NCI-H2081 treated with DMSO at 0.1 percent for 48 hours (cell line): ENCODE measurements at places on chromosomes 3 and 15.

DNA sequence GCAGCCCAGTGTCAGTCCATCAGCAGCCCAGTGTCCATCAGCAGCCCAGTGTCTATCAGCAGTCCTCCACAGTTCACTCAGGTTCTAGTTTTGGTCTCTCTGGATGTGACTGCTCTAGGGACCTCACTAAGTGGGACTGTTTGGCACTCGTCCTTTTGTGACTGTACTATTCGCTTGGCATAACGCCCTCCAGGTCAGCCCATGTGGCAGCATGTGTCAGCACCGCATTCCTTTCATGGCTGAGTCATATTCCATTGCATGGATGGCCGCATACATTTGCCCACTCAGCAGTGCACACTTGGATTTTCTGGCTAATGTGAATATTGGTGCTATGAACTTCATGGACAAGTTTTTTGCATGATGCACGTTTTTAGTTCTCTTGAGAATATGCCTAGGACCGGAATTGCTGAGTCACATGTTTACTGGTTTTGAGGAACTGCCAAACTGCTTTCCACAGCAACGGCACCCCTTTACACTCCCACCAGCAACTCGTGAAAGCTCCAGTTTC lies 16.4 kb downstream of the CHST13 start:
- DNase-seq, result no peak

- DNase-seq, result no peak
Measured at GRCh38 chr3:129022114-129023007, 21.3 kb downstream of the EFCC1 start.

- no peak for DNase-seq
Measured at GRCh38 chr3:35677797-35678196, 38.5 kb downstream of the ARPP21 start.

DNA sequence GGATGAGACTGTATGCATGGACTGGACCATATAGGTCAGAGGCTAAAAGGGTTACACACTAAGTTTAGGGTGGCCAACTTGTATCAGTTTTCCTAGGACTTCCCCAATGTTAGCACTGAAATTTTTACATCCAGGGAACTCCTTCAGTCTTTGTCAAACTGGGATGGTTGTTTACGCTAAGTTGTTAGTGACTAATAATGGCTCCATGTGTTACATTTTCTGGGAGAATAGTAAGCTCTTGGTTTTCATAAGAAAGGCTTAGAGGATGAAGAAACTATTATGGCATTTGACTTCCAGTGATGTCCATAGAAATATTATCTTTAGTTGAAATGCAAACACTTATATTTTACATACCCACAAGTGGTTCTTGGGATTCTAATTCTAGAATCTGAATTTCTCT lies 57.9 kb upstream of the ST3GAL6 start:
- DNase-seq, result no peak

DNA sequence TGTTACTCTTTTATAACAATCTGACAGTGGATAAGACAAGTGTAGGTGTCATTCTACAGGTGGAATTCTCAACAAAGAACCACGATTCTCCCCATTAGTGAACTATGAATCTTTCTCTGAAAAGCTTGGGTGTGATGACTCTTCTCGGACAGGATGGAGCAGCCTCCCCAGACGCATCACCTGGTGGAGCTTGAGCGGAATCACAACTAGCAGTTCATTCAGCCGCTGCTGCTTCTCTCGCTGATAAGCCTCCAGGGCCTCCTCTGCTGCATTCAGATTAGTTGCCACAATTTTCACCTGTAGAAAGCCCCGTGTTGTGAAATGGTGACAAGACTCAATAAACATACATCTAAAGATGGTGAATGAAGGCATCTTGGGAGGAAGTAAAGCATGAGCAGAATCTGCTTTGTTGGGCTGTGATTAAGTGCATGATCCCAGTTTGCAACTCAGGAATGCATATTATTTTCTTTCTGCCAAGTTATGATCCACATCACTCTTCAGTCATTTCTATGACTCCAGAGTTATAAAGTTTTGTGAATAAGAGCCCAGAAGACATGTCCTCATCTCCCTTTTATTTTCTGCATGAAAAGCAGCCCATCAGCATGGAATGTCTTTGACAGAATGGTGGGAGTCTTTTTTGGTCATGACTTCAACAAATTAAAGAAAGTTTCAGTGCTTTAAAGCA lies 93.6 kb downstream of the BOC start:
- no peak for DNase-seq

DNA sequence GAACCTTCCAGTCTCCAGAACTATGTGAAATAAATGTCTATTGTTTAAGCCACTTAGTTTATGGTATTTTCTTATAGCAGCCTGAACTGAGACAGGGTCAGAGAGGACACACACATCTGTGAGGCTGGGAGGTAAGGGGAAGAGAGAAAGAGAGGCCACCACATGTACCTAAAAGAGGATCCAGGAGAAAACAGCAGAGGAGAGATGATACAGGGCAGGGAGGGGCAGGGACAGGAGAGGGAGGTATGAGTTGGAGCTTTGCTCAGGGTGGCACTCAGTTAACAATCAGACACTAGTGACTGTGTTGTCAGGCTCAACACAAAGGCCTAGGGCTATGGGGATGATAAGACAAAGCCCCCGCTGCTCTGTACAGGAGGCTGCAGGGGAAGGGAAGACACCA lies 17.6 kb downstream of the KIF9 start:
- no peak for DNase-seq

GRCh38 chr3:175805825-175806224 lies 946.7 kb downstream of the NAALADL2 start:
- DNase-seq, result no peak

GRCh38 chr3:51568036-51568435 lies 29.5 kb downstream of the RAD54L2 start:
- no peak for DNase-seq

- no peak for DNase-seq
Measured at GRCh38 chr15:34701536-34701935, 53.3 kb downstream of the GJD2 start.

DNA sequence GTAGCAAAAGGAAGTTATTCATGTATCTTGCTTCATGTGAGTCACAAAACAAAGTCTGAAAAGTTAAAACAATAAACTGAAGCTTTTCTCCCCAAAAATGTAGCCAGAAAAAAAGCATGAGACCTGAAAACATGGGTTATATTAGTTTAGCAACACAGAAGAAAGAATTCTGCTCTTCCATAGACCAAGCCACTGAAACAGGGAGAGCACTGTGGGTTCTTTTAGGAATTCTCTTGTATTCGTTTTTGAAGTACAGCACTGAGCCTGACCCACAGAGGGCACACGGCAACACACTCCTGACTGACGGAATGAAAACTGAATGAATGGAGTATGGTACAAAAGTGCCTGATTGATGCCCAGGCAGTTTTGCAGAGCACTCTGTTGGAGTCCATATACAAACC lies 66.6 kb downstream of the TM4SF4 start:
- DNase-seq, result no peak

DNA sequence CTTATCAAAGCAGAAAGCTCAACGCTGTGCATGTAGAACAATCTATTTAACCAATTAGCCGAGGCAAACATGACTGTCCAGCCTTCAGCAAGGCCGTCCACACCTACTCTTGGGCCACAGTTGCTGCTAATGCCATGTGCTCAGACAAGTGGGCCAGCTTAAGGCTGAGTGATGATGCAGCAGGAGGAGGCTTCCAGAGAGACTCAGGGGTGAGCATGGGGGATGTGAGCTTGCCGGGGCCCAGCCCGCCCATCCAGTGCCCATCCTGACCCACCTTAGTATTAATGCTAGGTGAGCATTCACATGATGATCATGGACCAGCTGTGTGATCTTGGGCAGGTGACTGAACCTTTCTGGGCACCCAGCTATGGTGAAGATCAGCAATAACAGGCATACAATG lies 150.1 kb downstream of the TPRA1 start:
- DNase-seq, result no peak

- DNase-seq, result no peak
Measured at GRCh38 chr15:62781081-62781497, 261.5 kb upstream of the TPM1 start.

DNA sequence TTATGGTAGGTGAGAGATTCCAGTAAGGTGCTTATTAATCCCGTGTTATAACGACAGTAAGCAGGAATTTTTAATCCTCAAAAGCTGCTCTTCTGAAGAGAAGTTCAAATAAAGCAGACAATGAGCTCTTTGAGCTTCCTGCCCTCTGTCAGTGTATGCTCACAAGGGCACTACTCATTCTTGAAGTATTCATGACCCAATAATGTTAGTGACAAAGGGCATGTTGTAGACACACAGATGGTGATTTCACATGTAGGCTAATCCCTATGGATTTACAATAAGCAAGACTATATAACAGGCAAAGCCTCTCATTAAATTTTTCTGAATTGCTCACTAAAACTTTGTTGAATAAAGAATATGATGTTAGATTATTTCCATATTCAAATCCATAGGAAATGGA lies 578.6 kb downstream of the RSL24D1 start:
- no peak for DNase-seq

GRCh38 chr15:97691078-97691477 lies 269.4 kb upstream of the ARRDC4 start:
- DNase-seq, result no peak

DNA sequence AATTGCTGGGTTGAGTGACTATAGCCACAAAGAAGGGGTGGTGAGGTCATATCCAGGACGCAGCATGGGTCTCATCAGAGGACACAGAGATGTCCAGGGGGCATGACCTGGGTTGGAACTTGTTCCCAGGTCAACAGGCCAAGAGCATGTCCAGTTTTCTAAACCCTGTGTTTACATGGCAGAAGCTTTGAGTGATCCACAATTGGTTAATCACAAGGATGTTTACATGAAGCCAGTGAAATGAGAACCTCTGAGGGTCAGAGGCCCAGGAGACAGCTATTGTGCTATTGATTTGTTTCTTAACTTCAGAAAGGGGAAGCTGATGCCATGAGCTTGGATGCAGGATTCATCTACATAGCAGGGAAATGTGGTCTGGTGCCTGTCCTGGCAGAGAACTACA lies 42.2 kb upstream of the TOPBP1 start:
- no peak for DNase-seq

DNA sequence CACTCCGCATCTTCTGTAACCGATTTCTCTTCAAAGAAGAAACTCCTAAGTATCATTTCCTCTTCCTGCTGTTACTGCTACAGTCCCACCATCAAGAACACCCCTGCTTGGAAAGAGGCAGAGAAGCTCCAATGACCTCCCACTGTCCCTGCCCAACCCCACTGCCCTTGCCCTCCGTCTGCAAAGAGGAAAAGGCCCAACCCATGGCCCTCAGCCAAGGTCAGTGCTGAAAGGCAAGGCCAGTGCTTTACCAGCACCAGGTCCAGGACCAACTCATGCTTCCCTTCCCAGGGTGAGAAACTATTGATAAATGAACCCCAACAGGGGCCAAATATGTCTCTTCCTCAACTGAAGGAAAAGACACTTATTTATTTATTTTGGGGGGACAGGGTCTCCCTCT lies 22.5 kb downstream of the FAM240A start:
- no peak for DNase-seq

- DNase-seq, result no peak
Measured at GRCh38 chr15:40871749-40872617, 2.1 kb downstream of the RHOV start.
